ENCODE measurements at places on chromosomes 6 and 20.

DNA sequence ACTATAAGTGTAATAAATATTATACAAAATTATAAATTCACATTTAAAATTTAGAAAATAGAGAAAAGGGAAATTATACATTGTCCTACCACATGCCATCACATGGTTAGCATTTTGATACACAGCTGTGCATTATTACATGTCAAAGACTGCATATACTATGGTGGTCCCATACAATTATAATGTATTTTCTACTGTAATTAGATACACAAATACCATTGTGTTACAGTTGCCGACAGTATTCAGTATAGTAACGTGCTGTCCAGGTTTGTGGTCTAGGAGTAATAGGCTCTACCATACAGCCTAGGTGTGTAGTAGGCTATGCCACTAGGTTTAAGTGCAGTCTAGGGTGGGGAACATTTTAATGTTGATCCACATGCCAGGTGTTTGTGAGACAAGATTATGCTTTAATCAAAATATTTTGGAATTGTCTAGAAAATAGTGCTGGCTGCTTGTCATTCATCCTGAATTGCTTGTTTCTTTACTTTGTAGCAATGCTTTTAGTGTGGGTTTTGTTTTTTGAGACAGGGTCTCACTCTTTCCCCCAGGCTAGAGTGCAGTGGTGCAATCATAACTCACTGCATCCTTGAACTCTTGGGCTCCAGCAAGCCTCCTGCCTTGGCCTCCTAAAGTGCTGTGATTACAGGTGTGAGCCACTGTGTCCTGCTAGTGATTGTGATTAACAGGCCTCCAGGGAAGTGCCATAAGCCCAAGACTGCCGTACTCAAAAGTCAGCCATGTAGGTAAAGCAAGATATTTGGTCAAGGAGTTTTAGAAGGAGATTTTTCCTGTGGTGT lies 39.0 kb downstream of the DSTN start:
- no peak for DNase-seq

DNA sequence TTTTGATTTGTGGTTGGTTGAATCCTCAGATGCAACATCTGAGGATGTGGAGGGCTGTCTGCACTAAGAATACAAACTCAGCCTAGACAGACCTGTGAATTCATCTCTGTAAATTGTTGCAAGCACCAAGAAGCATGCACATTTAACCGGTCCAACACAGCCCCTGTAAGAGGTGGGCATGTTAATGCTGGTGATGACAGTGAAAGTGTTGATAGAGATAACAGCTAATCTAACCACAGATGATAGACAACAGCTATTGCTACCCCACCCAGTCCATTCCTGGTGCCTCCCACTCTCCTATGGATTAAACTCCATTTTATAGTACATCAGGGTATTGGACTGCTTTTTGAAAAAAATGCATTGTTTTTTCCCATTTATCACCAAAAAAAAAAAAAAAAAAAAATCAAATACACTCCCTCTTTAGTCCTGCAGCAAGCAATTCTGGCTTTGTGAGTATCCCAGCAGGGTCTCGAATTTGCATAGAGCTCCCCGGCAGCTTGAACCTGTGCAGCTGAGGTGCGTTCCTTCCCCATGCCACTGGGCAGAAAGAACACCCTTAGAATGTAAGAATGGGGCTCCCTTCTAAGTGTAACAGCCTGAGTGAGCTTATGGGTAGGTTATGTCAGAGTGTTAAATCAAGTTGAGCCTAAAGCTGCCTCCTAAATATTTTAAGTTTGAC lies 270.9 kb upstream of the JARID2 start:
- DNase-seq: peak; percentile 25

GRCh38 chr6:129516005-129516404 lies 194.0 kb downstream of the ARHGAP18 start:
- DNase-seq: no peak

DNA sequence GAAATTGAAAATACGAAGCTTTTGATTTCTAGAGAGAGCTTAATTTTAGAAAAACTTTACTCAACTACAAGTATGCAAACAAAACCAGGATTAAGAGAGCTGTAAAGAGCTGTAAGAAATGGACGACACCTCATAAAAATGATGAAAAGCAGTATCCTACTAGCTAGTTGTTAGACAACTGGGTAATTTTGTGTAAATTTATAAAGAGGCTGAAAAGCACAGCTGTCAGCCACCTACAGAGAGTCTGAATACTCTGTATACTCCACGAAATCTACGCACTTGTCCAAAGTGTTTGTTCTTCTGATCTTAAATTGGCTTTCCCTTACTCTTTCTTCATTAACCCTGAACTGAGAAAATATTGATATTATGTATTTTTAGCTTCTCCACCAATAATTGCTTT lies 808.4 kb upstream of the EPHA7 start:
- no peak for DNase-seq

DNA sequence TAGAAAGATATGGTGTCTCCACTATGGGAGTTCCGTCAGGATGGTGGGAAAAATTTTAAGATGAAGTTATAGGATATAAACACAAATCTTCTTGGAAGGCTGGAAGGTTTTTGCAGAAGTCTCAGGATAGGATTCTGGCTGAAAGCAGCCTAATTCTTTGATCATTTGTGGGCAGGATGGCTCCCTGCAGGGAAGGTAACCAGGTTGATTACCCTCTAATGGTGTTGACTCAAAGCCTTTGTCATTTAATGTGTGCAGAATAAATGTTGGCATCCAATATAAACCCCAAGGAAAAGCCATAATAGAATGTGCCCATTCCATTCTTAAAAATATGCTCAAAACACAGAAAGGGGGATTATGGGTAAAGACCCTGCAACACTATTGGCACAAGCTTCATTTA lies 204.3 kb downstream of the EPM2A start:
- no peak for DNase-seq

- DNase-seq: no peak
Observed at GRCh38 chr6:107061125-107062020, 33.4 kb downstream of the MTRES1 start.

DNA sequence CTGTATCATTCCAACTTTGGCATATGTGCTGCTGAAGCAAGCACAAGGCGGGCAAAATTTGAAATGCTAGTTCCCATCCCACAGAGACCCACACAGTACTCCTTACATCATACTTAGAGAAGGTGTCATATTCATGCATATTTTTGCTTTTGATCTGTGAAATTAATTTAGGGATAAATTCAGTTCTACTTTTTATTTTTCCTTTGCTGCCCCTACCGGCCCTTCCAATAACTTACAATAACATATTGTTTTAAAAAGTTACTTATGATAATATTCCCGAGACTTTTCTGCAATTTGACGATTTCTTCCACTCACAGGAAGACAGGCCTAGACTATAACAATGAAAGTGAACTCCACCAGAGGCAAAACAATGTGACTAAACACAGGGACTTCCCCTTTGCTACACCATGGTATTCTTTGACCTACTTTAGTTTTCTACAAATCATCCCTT lies 35.0 kb downstream of the SESN1 start:
- no peak for DNase-seq

DNA sequence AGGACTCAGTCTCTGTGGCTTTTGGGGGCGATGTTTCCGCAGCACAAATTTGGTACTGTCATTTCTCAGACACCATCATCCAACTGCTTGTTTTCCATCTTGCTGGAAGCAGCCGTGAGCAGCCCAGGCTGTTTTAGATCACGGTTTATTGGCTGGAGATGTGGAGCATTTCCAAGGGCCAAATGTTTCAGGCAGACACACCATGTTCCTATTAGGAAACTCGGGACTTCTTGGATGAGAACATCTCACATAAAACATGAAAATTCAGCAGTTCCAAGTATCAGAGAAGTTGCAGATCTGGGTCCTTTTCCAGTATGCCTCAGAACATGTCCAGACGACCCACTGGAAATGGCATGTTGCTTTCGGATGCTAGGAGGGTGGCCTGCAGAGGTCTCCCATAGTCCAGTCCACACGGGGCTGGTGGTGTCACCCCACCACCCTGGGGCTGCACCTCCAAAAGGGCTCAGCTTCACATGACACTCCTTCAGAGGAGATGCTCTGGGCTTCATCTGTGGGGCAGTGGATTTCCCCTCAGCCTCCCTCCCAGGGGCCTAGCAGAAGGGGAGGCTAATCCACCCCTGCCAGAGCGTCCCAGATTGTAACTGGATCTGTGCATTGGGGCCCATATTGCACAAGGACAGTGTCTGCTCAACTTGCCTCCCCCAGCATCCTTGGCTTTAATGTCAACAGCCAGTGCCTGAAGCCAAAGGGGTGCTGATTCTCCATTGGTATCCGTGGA lies 176.3 kb downstream of the SCP2D1 start:
- DNase-seq: no peak

GRCh38 chr6:33592595-33593413 lies 12.7 kb upstream of the BAK1 start:
- DNase-seq: no peak

- no peak for DNase-seq
Observed at GRCh38 chr6:91029211-91029610, 442.3 kb upstream of the MAP3K7 start.

GRCh38 chr20:62929051-62929538 lies 2.8 kb upstream of the DIDO1 start:
- DNase-seq: peak; percentile 69

Measured in K562 (cell line).